Thoracic aorta (tissue), 2 donors: ENCODE measurements at places on chromosomes 4 and X.

DNA sequence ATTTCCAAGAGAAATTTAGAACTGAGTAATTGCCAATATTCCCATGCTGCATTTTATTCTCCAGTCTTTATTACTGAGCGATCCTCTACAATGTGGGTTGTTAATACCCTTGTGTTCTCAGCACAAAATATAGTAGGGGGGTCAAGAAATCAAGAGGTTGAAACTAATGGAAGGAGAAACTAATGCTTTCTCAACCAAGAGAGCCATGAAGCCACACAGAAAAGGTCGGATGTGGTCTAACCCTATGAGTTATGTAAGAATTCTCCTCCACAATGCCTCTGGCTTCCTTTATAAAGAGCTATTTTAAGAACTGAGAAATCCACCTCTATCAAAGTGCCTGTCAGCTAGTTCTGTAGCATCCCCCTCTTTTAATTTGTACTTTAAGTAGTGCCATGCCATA is 268.5 kb downstream of the CHIC1 start:
- no peaks in the 10 kb centered on the region for H3K4me1 ChIP-seq
- no peaks in the 10 kb centered on the region for H3K36me3 ChIP-seq
- H3K4me3 ChIP-seq, result no peak overlapping the region
- no peak for DNase-seq
- H3K27me3 ChIP-seq, result no peaks in the 10 kb centered on the region
- no peak overlapping the region for H3K27ac ChIP-seq

- H3K36me3 ChIP-seq, result no peaks in the 10 kb centered on the region
- H3K4me3 ChIP-seq, result no peak overlapping the region
- H3K27me3 ChIP-seq, result no peaks in the 10 kb centered on the region
- H3K4me1 ChIP-seq, result no peaks in the 10 kb centered on the region
Observed at GRCh38 chr4:139833151-139833910, 167.7 kb downstream of the MGST2 start.

DNA sequence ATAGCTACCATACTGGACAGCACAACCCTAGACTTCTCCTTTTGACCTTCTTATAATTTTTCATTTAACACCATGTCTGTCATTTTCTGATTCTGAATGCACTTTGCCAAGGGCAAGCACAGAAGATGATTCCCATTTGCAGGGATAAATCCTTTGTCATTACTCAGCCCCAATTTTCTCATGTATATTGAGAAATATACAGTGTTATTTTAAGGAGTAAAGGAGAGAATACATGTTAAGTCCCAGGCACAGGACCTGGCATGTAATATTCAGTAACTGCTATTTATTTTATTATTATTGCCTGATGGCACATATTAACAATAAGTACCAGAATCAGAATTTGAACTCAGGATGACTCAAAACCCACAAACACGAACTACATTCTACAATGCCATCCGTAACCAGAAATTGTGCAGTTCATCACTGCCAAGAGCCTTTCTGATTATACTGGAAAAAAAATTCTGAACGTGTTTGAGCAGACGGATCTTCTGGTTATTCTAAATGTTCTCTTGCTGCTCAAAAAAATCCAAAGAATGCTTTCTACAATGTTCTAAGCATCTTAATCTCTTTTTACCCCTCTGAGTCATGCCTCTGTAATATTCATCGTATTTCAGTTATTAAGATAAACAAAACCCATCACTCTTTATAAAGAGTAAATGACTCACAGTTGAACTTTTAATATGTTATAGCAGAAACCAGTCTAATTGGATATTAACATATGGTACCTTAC is 170.0 kb downstream of the MID1 start:
- H3K27me3 ChIP-seq, result no peaks in the 10 kb centered on the region
- H3K27ac ChIP-seq, result no peak overlapping the region
- H3K4me1 ChIP-seq, result no peaks in the 10 kb centered on the region
- no peak overlapping the region for H3K4me3 ChIP-seq
- DNase-seq, result no peak
- H3K36me3 ChIP-seq, result no peaks in the 10 kb centered on the region

DNA sequence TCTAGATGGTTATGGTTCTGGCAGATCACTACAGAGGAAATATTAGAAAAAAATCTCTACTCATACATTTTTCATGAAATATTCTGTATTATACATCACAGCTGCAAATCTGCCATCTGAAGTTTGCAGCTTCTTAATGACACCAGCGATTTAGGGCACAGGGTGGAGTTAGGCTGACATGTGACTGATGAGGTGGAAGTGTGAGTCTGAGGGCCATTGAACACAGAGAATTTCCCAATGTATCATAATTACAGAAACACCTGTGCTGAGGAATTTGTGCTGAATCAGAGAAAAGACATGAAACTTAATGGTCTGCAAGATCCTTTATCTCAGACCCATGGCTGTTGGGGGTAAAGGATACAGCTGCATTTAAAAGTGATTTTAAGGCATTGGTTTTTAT is 2025.6 kb upstream of the AGA start:
- no peaks in the 10 kb centered on the region for H3K27me3 ChIP-seq
- H3K27ac ChIP-seq, result no peak overlapping the region
- DNase-seq, result no peak

- H3K36me3 ChIP-seq, result peaks cover 5% of the 10 kb centered on the region
- DNase-seq, result no peak
- no peak overlapping the region for H3K4me3 ChIP-seq
- H3K27me3 ChIP-seq, result no peaks in the 10 kb centered on the region
- H3K27ac ChIP-seq, result no peak overlapping the region
Observed at GRCh38 chrX:47643926-47644325, 6.4 kb downstream of the ELK1 start.

GRCh38 chrX:72340041-72340440 is 34.3 kb upstream of the CITED1 start:
- H3K4me3 ChIP-seq, result no peak overlapping the region
- H3K27ac ChIP-seq, result no peak overlapping the region
- no peaks in the 10 kb centered on the region for H3K36me3 ChIP-seq

DNA sequence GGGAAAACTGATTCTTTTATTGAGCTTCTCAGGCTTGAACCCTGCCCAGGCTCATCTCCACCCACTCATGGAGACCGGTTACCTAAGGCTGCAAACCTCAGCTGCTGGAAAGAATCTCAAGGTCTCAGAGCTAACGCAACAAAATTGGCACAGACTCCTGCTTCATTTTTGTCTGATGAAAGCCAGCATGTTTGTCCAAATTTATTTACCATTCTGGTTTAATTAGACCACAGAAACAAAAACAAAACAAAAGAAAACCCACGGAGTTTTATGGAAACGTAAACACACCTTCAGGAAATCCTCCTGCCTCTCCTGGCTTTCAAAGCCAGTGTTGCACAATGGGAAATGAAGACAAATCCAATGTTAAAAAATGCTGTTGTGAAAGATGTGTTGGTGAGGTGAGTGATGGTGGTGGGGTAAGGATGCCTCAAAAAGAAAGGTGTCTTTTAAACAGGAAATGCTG is 56.4 kb upstream of the PDLIM3 start:
- DNase-seq, result no peak
- peaks cover 34% of the 10 kb centered on the region for H3K4me1 ChIP-seq
- peaks cover 6% of the 10 kb centered on the region for H3K36me3 ChIP-seq
- peak overlapping the region; percentile 3 for H3K4me3 ChIP-seq
- H3K27me3 ChIP-seq, result no peaks in the 10 kb centered on the region
- H3K27ac ChIP-seq, result peak overlapping the region; percentile 45

DNA sequence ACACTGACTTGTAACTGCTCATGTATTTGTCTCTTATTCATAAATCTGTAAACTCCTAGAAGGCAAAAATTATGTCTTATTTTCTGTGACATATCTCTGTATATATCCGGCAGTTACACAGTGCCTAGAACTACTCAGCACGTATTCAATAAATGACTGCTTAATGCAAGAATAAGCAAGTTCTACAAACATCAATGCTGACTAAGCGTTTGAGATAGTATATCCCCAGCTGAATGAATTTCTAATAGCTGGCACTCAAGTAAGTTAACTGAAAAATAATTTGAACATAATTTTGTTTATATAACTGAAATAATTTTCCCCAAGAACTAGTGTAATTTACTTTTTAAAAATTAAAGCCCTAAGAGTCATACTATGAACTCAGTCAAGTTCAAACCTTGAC is 113.7 kb downstream of the ARAP2 start:
- no peak overlapping the region for H3K4me3 ChIP-seq
- no peak overlapping the region for H3K27ac ChIP-seq
- no peaks in the 10 kb centered on the region for H3K4me1 ChIP-seq
- no peaks in the 10 kb centered on the region for H3K27me3 ChIP-seq

DNA sequence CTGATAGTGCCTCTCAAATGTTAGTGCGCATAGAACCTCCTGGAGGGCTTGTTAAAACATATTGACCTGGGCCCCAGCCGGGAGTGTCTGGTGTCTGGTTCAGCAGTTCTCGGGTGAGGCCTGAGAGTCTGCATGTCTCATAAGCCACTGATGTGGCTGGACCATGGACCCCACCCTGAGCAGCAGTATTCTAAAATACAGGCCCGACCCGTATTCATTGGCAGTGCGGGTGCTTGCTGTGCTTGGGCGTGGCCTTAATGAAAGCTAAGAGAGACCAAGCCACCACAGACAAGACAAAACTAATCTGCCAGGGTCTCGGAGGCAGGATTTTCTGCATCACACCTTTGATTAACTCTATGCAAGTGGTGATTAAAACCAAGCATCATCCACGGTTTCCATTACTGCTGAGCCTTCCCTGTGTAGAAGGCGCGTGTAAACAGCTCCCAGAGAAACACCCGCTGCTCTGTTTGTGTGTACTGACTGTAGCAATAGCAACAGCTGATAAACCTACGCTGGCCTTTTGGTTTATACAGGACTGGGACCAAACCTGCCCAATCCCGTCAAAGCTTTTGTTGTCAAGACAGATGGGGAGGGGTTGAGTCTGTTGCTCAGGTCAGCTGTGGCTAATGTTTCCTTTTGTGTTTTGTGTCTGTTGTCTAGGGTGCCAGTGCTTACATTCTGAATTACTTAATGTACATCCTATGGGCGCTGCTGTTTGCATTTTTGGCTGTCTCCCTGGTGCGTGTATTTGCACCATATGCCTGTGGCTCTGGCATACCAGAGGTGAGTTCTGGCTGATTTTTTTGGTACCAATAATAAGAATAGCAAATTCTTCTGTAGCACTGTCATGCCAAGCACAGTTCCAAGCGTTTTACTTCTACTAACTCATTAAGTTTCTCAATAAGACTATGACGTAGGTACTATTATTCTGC is 40.8 kb downstream of the CLCN4 start:
- H3K4me1 ChIP-seq, result no peaks in the 10 kb centered on the region
- H3K27ac ChIP-seq, result no peak overlapping the region
- H3K4me3 ChIP-seq, result no peak overlapping the region
- no peaks in the 10 kb centered on the region for H3K27me3 ChIP-seq
- H3K36me3 ChIP-seq, result no peaks in the 10 kb centered on the region

DNA sequence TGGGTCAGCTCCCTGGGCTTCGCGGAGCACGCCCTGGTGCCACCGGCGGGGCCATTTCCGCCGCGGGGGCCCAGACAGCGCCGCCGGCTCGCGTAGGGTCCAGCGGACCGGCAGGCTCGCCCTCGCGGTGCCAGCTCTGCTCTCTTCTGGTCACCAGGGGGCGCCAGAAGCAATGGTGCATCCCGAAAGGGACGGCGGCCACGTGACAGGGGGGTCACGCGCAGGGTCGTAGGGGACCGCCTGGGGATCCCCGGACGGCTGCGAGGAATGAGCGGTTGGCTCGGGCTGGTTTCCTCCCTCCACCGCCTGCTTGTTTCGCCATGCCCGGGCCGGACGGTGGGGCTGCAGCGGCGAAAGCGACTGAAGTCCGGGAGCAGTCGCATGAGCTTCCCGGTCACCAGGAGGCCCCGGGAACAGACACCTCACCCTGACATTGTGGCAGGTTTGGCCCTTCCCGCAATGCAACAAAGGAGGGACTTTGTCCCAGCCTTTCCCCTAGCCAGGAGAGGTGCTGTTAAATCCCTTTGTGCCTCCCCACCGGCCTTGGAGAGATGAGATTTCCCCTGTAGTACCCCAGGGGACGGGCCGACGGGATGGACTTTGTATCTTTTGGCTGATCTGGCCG is 15.8 kb downstream of the ZCCHC12 start:
- no peaks in the 10 kb centered on the region for H3K36me3 ChIP-seq
- H3K4me3 ChIP-seq, result peak overlapping the region; percentile 71
- no peaks in the 10 kb centered on the region for H3K27me3 ChIP-seq

DNA sequence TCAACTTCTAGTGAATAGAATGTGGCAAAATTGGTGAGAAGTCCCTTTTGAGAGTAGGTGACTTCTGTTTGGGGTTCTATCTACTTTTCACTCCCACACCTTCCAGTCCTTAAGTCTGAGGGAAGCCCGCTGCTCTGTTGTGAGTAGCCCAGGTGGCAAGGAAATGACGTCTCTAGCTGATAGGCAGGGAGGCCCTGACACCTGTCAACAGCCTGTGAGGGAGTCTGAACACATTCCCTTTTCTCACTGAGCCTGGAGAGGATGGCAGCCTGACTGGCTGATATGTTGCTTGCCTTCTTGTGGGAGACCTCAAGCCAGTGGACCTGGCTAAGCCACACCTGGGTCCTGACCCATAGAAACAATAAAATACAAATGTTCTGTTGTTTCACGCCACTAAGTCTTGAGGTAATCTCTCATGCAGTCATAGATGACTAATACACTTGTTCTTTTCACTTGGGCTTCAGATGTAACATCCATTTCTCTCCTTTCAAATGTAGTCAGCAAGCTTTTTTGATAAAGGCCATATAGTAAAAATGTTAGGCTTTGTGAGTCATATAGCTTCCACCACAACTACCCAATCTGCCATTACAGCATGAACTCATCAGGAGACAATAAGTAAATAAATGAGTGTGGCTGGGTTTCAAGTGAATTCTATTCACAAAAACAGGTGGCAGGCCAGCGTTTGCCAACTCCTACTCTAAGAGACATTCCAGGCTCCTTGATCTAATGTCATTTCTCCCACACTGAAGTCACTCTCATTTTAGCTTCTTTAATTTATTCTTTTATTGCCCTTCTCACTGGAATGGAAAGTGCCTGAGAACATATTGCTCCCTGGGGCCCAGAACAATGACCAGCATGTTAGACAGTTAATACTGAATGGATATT is 265.1 kb upstream of the MAD2L1 start:
- no peaks in the 10 kb centered on the region for H3K36me3 ChIP-seq
- no peaks in the 10 kb centered on the region for H3K27me3 ChIP-seq
- no peak for DNase-seq

GRCh38 chrX:110561034-110561433 is 202.4 kb downstream of the RTL9 start:
- H3K4me1 ChIP-seq, result no peaks in the 10 kb centered on the region
- no peak overlapping the region for H3K27ac ChIP-seq

GRCh38 chr4:20256381-20256881 is 4.7 kb downstream of the SLIT2 start:
- peak overlapping the region; percentile 52 for H3K27ac ChIP-seq
- peaks cover 4% of the 10 kb centered on the region for H3K4me1 ChIP-seq
- H3K27me3 ChIP-seq, result no peaks in the 10 kb centered on the region
- no peak for DNase-seq
- no peaks in the 10 kb centered on the region for H3K36me3 ChIP-seq
